ENCODE measurements at places on chromosomes 1 and 21. TPM values are rescaled to one million over a fixed set of nuclear protein-coding genes. Genes with fewer than 3 reads are reported as not detected.

Gene SERBP1
- total RNA-seq = 137 TPM

Gene C1orf87
- not detected for total RNA-seq

Gene TNFRSF8
- total RNA-seq = 0.25 TPM

Gene CD48
- total RNA-seq = 2.2 TPM

Gene ADAM30
- not detected for total RNA-seq

Gene PLA2G2C
- 0.28 TPM for total RNA-seq

Gene CASQ2
- 0.46 TPM for total RNA-seq

Gene OTUD7B
- 53.6 TPM for total RNA-seq

Gene SV2A
- 1.4 TPM for total RNA-seq

Gene TAF5L
- 24.6 TPM for total RNA-seq

Gene FRRS1
- total RNA-seq = 22.9 TPM

Gene CR1
- 0.76 TPM for total RNA-seq

Gene MMP23B
- total RNA-seq = 7.2 TPM

- no peak for DNase-seq
Measured at GRCh38 chr1:58850636-58851035, 66.8 kb upstream of the JUN start.

DNA sequence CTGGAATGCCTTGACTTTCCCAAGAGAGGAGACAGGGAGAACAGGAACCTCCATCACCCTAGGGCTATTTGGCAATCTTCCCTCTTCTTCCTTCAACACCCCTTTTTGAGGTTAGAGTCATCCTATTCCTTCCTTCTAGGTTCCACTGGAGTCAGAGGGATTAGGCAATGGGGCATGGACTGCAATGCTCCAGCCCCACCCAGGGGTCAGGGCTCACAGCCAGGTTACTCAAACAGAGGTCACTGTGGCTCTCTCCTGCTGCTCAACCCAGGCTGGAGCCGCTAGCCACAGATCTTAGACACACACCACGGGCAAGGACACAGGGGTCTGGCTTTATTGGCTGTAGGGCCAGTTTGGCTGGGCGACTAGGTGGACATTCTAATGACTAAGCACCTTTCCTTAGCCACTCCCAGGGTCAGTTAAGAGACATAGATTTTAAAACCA, 145.5 kb upstream of the NRIP1 start:
- no peak for DNase-seq

DNA sequence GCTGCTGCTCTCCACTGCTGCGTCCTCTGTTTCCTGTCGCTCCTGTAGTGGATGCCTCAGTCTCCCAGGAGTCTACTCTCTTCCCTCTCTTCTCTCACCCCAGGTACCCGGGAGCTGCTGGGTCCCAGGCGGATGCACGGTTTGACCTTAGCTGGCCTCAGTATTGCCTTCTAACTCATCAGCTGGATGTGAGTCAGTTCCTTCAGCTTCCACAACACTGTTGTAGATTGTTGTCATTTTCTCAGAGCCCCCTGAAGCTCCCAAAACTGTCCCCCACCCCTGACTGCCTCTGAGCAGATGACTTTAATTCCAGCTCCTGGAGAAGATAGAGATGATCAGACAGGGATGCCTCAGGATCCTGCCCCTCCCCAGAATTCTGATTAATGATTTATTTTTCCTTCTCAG, 7.2 kb downstream of the CNIH3 start:
- no peak for DNase-seq

DNA sequence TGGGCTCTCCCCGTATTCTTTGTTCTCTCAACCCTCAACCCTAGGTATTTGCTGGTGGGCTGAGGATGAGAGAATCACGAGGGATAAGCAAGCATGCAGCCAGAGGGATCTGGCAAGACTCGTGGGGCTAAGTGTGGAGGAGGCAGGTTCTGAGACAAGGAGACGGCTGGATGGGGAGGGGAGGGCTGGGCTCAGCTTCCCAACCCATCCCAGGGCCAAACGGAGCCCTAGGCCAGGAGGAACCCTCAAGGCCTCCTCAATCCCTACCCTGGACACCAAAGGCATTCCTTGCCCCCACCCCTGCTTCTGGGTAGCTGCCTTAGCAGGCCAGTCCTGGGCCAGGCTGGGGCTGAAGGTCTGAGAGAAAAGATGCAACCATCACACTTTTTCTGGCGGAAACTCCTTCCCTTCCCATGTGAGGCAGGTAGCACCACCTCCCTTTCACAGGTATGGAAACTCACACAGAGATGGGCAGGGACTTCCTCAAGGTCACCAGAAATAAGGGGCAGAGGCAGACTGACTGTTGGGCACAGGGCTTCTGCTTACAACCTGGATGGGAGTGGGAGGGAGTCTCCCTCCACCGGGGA, 6.2 kb downstream of the MEF2D start:
- DNase-seq = no peak

- no peak for DNase-seq
Measured at GRCh38 chr1:248837045-248837780, 811 bp upstream of the ZNF672 start.

- no peak for DNase-seq
Measured at GRCh38 chr1:172914501-172915144, 136.1 kb downstream of the TNFSF18 start.

DNA sequence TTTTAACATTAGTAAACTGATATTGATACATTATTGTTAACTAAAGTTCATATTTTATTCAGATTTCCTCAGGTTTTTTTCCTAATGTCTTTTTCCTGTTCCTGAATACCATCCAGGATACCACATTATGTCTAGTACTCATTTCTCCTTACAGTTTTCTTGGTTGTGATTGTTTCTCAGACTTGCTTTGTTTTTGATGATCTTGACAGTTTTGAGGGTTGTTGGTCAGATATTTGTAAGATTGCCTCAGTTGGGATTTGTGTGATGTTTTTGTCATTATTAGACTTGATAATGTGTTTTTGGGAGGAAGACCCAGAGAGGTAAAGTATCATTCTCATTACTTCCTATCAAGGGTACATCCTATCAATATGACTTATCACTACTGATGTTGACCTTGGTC, 19.5 kb downstream of the EPB41 start:
- no peak for DNase-seq

GRCh38 chr1:201518071-201518470, 11.1 kb upstream of the CSRP1 start:
- no peak for DNase-seq

- no peak for DNase-seq
Measured at GRCh38 chr1:168848051-168848450, 119.0 kb upstream of the DPT start.

GRCh38 chr1:110639724-110640386, 33.7 kb upstream of the KCNA2 start:
- DNase-seq = no peak

DNA sequence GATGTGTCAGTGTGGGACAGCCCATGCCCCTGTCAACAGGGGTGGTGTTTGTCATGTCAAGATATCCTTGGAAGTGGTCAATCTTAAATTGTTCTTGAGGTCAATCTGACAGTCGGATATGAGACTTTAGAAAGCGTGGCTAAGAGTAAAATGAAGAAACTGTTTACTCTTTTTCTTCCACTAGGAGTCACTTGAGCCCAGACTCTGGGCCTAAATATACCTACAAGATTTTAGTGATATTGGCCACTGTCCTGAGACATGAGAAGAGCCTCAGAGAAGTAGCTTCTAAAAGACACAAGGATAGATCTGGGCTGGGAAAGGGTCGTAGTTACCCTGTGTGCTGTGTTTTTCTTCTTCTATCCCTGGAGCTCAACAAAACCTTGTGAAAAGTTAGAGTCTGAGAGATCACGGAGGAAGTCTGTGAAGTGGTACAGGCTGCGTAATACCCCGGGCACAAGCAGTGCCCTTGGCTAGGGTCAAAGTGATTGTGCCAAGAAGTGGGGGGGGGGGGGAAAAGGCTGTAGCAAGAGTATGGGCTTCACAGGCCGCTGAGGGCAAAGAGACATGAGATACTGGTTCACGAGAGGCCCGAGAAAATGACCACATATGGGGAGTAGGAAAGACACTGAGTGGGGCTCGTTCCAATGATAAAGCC, 355.2 kb upstream of the GREM2 start:
- DNase-seq = no peak

DNA sequence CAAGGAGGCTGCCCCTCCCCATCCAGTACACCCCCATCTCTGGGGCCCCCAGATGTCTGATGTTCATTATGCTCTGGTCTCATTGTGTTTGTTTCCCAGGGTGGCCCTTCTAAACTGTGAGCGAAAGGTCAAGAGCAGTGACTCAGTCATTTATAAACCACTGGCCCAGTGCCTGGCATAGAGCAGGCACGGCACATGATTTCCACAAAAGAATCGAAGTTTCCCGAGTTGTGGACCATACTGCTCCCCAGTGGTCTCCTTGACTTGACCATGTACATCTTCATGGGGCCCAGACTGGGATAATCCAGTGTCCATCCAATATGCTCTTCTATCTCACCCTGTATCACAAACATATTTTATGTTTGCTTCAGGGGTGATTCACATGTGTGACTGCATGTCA, 153.3 kb downstream of the NR5A2 start:
- no peak for DNase-seq

DNA sequence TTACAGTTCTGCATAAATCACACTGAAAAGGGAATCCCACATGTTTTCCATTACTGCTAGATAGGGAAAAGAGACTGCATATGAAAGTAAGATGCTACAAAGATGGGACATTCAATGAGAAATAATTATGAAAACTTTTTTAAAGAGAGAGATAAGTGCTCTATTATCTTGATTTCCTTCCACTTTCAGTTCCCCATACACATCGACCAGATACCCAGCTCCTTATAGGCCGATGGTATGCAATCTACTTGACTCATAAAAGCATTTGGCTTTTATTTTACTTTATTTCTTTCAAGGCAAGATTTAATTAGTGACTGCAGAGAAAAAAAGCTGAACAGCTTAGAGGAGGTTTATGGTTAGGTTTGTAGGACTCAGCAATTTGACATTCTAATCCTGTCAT, 13.1 kb downstream of the BRINP2 start:
- no peak for DNase-seq

DNA sequence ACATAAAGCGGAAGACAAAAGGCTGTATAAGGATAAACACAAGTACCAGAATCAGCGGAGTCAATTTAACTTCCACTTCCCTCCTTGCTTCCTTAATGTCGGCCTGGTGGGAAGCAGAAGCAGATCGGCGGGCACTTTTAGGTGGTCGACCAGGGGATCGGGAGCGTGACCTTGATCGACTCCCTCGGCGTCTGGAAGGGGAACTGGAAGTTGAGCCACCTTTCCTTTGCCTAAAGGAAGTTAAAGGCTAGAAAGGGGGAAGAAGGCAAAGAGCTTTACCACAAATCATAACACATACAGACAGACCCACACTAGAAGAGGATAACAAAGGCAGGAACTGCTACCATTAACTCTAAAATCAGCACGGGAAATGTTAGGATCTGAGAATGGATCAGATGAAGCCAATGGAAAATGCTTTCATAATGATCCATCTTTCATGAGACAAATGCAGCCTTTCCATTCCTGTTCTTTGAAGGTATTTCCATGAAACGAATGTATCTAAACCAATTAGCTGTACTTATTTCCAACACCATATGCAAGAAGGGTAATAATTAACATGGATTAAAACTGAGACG, 5.7 kb downstream of the LBR start:
- no peak for DNase-seq

DNA sequence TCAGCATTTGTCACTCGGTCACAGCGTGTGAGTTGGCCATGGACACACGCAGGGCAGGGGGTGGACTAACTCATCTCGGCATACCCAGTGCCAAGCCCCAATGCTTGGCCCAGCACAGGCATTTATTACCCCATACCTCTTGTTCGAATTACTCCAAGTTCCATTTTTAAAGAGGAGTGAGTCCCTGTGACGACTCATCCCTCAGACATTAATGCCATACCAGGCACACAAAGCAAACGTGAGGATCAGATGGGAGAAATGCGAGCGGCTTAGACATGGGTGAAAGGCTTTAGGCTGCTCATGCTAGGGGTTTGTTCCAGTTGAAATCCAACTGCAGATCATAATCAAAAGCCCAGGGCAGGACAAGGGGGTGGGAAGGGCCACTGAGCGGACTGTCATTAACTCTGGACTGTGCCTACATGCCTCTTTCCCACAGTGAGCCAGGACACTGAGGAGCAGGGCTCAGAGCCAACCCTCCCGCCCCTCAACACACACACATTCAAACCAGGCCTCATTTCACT, 118.5 kb upstream of the NGF start:
- no peak for DNase-seq

DNA sequence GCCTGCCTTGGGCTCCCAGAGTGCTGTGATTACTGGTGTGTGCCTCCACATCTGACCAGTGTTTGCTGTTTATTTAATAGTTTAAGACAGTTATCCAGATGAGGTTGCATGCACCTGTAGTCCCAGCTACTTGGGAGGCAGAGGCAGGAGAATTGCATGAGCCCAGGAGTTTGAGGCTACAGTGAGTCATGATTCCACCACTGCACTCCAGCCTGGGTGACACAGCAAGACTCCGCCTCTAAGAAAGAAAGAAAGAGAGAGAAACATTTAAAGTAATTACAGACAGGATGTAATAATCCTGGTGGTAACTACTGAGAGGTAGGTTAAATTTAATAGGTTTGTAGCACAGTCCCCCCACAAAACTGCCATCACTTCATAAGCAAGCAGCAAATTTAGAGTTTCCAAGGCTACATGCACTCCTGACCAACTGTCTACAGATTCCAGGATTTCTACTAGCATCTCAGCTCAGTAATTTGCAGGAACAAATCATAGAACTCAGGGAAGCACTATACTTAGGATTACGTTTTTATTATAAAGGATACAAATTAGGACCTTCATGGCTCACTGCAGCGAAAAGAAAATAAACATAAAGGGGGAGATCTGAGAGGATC, 89.6 kb downstream of the PKN2 start:
- no peak for DNase-seq

GRCh38 chr21:42171091-42172053, 47.6 kb upstream of the ABCG1 start:
- peak; percentile 92 for DNase-seq

DNA sequence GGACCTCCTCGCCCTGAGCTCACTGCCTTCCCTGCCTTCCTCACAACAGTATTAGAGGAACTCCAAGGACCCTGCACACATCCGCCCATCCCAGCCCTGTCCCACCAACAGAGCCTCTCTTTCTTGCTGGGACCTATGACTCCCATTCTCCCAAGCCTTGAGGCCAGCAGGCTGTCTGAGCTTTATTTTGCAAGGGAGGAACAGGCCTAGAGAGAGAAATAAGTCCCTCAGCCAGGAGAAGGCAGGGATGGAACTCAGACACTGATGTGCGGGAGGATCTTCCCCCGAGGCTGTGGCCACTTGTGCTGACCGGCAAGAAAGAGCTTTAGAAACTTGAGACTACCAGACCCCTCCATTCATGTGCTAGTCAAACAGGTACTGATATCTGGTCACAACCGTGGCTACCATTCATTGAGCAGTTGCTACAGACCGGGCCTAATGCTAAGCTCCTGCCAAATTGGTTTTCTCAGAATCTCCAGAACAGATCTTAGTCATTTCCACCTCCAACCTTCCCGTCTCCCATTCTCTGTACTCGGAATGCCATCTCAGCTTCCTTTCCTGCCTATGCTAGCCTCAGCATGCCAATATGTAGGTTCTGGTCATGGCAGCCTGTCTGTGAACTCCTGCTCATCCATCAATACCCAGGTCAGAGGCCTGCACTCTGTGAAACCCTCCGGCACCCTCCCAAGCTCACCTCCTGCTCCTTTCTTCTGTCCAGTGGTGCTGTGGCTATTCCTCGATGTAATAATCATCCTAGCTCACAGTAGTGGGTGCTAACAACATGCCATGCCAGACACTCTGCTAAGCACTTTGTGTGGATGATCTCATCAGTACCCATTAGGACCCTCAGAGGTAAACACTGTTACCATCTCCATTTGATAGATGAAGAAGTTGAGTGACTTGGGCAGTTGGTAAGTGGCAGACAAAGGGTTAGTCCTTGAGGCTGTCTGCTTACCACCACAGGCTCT, 3.8 kb downstream of the TMEM54 start:
- no peak for DNase-seq
